ENCODE measurements at places on chromosomes 4 and X.

- peak; percentile 5 for DNase-seq
Measured at GRCh38 chrX:103418811-103419340, 42.5 kb downstream of the BEX3 start.

- no peak for DNase-seq
Measured at GRCh38 chr4:111070390-111070789, 447.5 kb upstream of the PITX2 start.

DNA sequence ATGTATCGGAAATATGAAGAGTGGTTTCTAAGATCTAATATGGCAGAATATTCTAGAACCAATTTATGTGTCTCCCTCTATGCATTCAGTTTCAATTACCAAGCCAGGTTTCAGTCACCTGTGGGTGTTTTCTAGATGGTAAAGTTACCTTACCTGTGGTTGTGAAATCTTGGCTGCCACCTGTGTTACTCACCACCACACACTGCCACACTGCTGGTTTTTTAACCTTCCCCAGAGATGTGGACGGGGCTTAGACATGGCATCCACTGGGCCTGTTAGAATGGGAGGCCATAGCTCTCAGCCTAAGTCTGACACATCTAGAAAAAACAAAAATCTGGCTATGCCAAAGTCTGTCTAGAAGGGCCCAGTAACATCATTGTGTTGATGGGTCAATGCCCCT is 896.5 kb upstream of the PABPC4L start:
- DNase-seq = no peak

GRCh38 chrX:115233497-115234455 is at the start of gene LRCH2:
TSS of gene LRCH2 (minus strand) at chrX:115234096. CDS start at chrX:115234041, 55 bp downstream.
- DNase-seq = peak; percentile 82

DNA sequence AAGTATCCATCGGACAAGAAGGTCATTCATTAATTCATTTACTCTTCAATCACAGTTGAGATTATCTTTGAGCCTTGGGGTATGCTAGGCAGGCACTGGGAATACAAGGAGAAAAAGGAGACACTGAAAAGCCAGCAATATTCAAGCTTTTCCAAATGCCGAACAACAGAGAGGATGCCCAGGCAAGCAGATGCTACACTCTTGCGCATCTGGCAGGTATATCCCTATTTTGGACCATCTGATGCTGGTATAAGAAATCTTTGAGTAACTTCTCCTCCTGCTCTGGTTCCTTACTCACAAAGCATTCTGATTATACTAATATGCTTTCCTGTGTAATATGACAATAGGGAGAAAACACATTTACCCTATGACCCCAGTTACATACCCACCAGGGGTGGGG is 354.9 kb downstream of the CBLL2 start:
- DNase-seq = no peak

DNA sequence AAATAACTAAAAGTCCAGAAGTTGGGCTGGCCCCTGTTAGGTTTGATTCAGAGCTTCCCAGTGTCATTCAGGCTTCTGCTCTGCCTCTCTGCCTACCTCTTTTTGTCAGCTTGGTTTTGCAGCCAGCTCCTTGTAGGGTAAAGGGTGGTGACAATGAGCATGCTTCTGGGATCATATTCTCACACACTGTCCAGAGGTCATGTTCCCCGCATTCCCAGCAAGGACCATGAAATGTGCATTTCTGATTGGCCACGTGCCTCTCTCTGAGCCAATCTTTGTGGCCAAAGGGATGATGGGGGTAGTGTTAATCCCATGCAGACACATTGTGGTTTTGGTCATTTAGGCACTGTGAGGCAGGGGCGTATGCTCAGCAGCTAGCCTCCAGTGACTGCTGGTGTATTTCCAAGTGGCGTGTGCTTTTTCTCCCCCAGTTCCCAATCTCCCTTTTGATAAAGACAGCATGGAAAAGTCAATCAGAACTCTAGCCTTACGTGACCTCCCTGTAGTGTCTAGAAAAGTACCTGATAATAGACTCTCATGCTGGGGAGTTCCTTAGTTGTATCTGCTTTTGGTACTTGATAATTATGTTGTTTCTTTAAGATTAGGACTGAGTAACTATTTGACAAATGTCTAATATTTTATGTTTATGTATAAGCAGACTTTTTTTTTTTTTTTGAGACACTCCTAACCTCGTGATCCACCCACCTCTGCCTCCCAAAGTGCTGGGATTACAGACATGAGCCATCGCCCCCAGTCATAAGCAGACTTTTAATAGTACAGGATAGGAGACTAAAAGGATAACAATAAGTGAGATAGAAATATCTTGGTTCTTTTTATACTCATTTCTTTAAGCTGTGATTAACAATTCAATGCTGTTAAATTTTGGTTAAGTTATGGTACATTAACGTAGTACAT is 57.8 kb downstream of the KIAA0232 start:
- peak; percentile 48 for DNase-seq

- no peak for DNase-seq
Measured at GRCh38 chr4:61820136-61820535, 620.0 kb downstream of the ADGRL3 start.

DNA sequence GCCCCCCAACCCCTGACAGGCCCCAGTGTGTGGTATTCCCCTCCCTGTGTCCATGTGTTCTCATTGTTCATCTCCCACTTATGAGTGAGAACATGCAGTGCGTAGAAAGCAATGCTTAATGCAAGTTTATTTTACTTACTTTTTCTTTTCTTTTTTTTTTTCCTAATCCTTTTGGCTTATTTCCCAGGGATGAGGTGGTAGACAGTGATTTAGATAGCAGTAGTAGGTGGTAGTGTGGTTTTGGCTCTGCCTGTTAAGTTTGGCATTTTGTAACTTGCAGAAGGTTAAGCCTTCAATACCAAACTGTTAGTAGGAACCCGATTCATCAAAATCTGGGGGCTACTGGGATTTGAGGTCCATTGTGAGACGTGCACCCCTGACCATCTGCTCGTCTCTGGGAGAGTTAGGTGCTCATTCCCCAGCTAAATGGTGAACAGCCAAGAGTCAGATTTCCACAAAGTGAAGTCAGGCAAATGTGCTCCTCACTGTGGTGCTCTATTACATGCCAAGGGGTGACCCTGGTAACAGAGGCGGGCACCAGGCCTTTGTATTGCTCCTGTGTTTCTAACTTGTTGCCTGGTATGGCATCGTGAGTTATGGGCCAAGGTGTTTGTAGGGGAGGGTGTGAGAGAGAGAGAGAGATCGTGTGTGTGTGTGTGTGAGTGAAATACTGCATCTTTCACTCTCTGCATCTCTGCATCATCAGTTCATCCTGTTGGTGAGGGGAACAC is 70.3 kb downstream of the PHOX2B start:
- DNase-seq = no peak

DNA sequence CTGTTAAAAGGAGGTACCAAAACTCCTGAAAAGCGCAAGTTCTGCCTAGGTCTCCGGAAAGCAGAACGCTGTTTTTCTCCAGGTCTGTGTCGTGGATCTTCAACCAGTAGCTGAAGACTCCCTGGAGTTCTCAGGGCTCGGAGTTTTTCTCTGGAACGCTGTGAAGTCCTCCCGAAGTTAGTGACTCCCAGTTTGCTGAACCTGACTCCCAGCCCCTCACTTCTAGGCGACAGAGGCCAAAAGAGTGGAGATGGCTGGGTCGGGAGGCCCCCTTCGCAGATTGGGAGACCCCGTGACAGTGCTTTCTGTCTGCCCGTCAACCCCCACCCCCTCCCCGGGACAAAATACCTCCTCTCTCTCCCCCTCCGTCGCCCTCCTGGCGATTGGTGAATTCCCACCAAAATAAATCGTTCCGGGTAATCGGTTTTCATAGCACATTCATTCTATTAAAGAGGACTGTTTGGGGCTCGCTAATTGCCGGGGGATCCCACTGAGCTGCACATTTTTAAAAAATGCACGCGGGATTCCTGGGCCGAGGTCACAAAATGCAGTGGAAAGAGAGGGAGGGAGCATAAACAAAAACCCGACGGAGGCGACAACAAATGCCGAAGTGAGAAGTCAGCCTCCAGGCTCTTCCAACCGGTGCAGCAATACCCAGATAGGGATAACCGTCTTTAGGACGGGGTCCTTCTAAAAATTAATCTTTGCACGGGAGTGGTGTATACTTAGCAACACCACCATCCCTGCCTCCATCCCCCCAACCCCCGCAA is 4.0 kb upstream of the MSX1 start:
- peak; percentile 17 for DNase-seq

DNA sequence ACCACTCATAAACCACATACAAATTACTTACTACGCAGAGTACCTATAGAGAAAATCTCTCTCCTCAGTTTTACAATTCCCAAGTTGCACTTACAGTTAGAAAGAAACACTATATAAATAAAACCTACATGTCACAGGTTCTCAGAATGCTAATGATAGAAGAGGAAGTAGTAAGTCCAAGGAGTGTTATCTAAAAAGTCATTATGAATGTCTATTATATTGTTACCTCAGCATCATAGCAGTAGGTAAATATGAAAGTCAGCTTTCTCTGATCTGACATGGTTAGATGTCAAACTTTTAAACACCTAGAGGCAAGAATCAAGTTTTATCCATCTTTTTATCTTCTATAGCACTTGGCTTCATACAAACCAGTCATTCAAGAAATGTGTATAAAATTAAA is 163.2 kb upstream of the FAM241A start:
- no peak for DNase-seq

DNA sequence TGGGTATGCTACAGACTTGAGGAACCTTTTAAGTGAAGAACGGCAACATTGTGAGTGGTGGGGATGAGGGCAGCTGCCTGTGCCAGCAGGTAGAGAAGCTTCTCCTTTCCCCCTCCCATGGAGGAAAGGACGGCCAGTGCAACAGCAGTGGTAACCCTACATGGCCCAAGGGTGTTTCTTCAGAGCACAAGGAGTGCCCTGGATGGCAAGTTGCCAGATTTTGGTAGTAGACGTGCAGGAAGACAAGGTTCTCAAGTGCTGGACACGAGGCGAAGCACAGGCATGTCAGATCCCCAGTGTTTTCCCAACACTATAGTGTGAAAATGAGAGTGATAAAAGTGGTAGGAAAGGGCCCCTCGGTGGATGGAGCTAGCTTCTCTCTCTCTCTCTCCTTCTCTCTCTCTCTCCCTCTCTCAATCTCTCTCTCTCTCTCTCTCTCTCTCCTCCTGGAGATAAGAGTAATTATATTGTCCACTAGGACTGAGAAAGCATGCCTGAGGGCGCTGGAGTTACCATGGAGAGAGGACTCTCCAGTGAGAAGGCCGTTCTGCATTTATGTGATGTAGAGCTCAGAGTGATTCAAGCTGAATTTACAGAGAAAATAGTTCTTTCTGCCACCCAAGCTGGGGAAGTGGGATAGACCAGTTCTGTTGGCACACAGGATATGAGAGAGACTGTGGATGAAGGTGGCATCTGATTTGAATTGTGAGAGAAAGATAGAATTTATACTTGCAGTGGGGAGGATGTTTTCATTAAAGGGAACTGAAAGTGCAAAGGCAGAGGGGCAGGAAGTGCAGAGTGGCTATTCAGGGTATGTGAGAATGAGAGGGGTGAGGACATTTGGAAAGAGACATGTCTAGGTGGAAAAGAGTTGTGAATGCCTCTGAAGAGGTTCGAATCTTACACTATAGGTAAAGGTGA is 25.7 kb upstream of the TRPC3 start:
- DNase-seq = no peak

DNA sequence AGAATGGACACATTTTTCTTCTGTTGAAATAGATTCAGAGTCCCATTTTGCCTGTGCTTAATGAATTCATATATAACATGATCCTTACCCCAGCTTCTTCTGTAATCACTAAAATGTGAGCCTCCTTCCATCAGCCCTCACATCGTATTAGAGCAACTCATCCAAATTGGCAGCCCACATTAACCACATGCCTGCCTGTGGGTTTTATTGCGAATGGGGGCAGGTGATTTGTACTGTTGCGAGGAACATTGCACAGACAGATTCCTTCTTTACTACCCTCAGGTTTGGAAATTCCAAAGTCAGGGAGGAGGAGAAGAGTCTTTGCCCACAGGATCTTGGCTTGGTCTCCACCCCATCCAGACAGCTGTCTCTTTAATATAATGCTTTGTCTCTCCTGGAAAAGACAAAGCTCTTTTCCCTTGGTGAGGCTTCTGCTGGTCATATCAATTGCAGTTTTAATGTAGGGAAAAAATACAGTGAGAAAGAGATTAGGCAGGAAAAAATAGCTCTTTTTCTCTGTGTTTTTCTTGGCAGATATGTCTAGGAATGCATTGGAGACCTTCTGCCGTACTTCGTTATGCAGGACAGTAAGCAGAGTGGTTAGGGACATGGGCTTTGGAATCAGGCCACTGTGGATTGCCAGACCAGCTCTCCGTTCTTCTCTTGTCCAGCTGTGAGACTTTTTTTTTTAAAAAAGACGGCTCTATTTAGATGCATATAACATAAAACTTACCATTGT is 371.2 kb downstream of the AFF2 start:
- peak; percentile 45 for DNase-seq

GRCh38 chr4:111330786-111331185 is 707.9 kb upstream of the PITX2 start:
- DNase-seq = peak; percentile 6

DNA sequence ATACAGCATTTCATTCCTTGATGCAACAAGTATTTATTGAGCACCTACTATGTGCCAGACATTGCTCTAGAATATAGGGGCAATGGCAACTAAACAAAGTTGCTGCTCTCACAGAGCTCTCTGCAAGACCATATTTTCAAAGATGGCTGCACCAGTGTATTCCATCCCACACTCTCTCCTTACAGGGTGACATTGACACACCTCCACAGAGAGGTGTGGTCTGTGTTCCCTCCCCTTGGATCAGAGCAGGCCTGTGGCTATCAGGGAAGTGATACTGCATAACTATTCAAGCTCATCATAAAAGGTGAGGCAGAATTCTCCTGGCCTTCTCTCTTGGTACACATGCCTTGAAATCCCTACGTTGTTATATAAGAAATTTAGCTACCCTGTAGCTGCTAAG is 95.3 kb upstream of the SOD3 start:
- DNase-seq = no peak

Measured in tongue (tissue), 3 donors.